ENCODE measurements at places on chromosomes 12 and 14.

GRCh38 chr14:99119554-99120525, 152.2 kb downstream of the BCL11B start:
- DNase-seq = no peak

- no peak for DNase-seq
These were observed 51.1 kb downstream of the GAS2L3 start for GRCh38 chr12:100624571-100624970.

- no peak for DNase-seq
These were observed 218.2 kb upstream of the ARHGAP5 start for GRCh38 chr14:31858868-31859267.

DNA sequence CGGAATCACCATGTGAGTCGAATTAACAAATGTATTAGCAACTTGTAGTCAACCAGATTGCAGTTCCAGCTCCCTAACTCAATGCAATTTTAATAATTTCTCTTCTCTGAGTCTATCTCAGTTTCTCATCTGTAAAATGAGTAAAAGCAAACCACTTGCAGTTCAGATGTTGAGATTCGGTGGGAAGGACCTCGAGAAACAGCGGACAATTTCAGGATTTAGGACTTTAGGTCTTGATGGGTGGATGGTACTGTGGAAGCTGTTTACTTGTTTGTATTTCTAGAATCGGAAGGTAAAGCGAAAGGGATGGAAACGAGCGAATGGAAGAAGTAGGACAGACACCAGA, 510 bp upstream of the TTC8 start:
- DNase-seq = no peak

DNA sequence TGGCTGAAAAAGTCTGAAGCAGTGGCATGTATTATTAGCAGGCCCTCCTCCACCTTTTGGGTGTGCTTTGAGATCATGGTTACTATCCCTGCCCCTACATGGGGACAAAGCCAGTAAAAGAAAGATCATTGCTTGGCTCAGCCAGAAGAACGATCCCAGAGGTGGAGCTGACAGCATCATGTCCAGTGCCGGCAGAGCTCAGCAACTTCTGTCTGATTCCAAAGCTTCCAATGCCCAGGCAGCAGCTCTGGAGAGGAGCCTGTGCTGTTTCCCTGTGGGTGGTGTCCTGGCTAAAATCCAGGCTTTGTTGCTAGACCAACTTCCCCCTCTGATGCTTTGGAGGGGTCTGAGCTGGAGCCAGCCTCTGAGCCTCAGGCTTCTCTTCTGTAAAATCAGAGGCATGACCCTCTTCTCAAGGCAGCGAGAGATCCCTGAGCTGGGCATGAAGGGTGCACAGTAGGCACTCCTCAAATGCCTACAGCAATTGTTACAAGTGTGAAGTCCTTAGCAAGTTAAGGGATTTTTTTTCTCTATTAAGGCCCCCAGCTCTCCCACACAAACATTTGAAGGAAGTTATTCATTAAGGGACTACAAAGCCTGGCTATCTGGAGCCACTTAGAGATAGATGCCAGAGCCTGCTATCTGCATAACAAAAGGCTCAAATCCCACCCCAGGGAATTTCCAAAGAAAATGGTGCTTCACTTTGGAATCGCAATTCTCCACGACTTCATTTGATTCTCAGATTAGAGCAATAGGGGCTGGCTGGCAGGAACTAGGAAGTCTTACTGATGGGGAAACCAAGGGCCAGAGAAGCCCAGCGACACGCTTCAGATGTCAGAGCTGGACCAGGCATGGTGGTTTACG, 10.9 kb upstream of the GSC start:
- no peak for DNase-seq

- no peak for DNase-seq
These were observed 13.1 kb downstream of the LDHB start for GRCh38 chr12:21644516-21644915.

DNA sequence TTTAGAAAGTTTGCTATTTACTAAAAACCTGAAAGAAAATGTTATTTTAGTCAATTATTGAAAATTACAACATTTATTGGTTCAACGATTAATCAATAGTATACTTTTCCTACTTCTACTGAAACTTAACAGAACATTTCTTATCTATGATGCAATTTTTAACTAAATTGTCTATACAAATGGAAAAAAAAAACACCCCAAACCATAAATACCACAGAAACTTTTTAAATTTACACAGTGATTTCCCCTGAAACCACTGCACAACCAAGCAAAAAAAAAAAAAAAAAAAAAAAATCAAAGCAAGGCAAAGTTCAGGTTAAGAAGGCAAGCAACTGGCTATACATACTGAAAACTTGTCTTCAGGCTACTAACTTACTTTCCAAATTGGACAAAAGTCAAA, 71.9 kb upstream of the POC1B start:
- no peak for DNase-seq

GRCh38 chr14:75222208-75222701, 45.8 kb upstream of the TMED10 start:
- peak; percentile 42 for DNase-seq

- DNase-seq = no peak
These were observed 12.8 kb downstream of the DIP2B start for GRCh38 chr12:50517421-50518048.

GRCh38 chr12:121494093-121494787, 86.6 kb downstream of the KDM2B start:
- peak; percentile 53 for DNase-seq

- peak; percentile 83 for DNase-seq
These were observed 3.2 kb downstream of the TEX52 start for GRCh38 chr12:2853626-2854025.

GRCh38 chr12:12381982-12382381, 25.1 kb downstream of the BORCS5 start:
- no peak for DNase-seq

DNA sequence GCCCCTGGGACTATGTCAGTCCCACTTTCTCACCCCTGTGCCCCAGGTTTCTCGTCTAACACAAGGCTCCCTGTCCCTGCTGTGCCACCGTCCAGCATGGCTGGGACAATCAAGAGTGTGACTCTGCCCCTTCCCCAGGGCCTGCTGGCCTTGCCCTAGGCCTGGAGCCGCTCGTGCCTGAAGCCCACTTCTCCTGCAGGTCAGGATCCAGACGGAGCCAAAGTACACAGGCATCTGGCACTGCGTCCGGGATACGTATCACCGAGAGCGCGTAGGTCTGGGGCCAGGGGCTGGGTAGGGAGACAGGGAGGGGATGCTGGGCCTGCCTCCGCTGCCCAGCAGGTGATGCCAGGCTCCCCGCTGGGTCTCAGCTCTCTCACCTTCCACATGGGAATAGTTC, 2.8 kb downstream of the SLC25A47 start:
- DNase-seq = no peak

GRCh38 chr12:54265364-54265812, 14.5 kb downstream of the CBX5 start:
- no peak for DNase-seq

DNA sequence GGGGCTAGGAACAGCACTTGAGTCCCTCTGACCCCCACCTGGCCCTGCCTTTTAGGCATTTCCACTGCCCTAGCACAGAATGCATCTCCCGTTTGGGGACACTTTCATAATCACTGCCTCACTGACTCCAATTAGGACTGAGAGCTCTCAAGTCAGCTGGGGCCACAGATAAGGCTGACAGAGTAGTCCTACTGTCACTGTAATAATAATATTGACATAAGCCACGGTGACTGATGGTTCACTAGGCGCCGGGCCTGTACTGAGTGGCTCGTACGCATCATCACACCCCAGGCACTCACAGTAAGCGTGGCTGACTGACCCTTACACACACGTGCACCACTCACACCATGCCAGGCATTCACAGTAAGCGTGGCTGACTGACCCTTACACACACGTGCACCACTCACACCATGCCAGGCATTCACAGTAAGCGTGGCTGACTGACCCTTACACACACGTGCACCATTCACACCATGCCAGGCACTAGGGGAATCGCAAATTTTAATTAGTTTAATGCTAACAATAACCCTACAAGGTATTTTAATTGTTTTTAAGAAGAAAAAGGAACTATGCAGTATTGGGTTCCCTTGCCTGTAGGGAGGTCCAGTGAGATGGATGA, 87.7 kb downstream of the CHGA start:
- no peak for DNase-seq

- no peak for DNase-seq
These were observed 51.9 kb downstream of the DAAM1 start for GRCh38 chr14:59240356-59240755.

DNA sequence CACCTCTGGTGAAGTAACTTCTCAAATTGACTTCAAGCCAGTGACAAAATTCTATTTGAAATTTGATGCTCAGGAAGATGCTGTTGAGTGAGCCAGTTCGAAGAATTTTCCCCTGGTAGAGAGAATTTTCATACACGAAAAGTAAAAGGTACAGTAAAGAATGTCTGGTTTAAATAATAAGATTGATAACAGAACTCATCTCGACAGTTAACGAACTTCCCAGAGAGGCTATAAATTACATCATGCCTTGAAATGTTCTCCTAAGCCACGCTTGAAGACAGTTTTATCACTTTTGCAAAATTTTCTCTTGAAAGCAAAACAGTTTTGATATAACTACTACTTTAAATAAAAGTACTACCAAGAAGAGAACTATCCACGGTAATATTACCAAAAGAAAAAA, 14.4 kb upstream of the OR11G2 start:
- DNase-seq = no peak

DNA sequence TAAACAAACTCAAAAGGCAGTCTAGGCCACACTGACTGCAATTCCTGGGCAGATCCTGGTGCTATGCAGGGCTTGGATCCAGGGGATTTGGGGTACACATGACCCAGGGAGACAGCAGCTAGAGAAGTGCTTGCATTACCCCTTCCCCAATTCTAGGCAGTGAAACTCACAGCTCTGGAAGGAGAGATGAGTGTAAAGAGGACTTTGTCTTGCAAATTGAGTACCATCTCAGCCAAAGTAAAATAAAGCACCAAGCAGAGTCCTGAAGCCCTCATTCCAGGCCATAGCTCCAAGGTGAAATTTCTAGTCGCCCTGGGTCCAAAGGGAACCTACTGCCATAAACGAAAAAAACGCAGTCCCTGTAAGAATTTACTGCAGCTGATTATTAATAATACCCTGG, 644.9 kb upstream of the FLRT2 start:
- DNase-seq = no peak

GRCh38 chr12:116529686-116530085, 29.5 kb upstream of the MAP1LC3B2 start:
- no peak for DNase-seq

- DNase-seq = peak; percentile 2
These were observed 74.3 kb upstream of the ST8SIA1 start for GRCh38 chr12:22408610-22409376.

DNA sequence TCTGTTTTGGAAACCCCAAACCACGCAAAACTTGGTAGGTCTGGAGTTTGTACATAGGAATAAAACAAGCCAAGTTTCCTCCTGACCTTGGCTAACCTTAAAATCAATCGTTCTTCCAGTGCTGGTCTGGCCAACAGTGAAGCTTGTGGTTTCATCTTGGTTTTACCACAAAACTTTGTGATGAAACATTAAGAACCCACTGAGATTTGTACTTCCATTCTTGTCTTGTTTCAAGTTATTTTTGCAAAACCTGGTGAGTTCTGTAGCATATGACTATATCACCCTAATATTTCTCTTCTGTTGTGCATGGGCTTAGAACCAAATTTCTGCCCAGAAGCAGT, 26.4 kb downstream of the SIX1 start:
- no peak for DNase-seq

- no peak for DNase-seq
These were observed 417.2 kb upstream of the NOVA1 start for GRCh38 chr14:27015065-27015464.

GRCh38 chr12:92058664-92059063, 87.0 kb downstream of the BTG1 start:
- no peak for DNase-seq

- no peak for DNase-seq
These were observed 42.9 kb downstream of the ELK3 start for GRCh38 chr12:96237035-96237434.

DNA sequence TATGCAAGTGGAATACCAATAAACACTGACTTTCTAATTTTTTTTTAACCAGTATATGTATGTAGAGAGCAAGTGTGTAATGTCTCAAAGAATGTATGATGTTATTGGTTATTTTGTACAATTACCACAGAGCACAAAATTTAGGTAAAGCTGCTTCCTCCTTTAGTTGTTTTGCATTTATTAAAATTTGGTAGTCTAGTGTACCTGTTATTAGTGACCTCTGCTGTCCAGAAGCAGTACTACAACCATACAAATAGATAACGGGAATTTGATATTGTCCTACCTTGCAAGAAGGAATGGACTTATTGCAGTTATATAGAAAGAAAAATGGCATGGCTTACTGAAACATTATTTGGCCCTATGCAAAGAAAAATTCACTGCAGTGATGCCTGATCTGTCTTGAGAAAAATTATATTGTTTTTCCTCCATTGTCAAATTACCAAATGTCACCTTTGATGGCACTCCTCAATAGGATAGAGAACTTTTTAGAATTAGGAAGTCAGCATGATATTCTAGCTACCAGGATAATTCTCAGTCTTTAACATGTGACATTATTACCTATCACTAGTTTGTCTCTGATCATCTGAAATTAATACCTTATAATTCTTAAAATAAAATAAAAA, 153.9 kb upstream of the RMST start:
- DNase-seq = peak; percentile 53

- no peak for DNase-seq
These were observed 1.8 kb upstream of the BMAL2 start for GRCh38 chr12:27330846-27331245.
